ENCODE measurements at places on chromosomes 13 and 19.

GRCh38 chr19:35117116-35117515, 1.5 kb downstream of the FXYD3 start:
- no peak for DNase-seq

DNA sequence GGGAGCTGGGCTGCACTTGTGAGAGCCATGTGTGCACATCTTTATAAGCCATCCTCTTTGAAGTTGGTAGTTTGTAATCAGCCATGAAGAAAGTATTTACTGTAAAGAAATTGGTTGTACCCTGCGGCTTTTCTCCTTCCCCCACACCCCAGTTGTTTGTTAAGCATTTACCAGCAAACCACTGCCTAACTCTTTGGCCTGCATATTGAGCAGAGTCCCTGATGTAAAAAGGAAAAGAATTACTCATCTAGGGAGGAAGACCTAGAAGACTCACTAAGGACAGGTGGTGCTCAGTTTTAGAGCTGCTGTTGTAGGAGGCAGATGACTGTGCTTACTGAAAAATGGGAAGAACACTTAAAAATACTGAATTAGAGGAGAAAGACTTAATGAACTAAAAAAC, 245.3 kb downstream of the PCCA start:
- no peak for DNase-seq

DNA sequence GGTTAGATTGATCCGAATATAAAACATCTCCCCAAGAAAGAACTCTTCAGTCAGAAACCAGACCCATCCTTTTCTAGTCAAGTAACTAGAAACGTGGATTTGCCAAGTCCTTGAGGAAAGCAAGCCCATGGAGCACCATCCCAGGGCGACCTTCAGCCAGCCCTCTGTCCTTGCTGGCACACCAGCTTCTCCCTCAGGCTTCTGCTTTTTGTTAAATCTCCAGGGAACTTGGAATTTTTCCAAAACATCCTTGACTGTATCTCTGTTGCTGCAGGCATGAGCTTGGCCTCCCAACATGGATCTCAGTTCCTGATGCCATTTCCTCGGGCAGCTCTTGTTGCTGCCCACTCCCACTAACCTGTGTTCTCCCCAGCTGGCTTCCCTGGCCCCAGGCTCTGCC, 27.1 kb upstream of the C1QTNF9 start:
- DNase-seq: no peak

DNA sequence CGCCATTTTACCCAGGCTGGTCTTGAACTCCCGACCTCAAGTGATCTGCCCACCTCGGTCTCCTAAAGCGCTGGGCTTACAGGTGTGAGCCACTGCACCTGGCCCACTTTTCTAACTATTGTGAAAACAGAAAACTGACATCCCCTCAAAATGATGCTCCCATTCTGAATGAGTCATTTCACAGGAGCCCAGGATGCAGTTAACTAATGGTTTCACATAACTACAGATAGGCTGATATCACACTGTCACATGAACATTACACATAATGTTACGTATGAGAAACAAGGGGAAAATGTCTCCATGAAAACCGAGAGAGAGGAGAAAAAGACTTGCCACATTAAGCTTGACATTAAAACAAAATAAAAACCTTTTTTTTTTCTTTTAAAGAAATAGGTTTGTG, 37.5 kb downstream of the N4BP2L2 start:
- no peak for DNase-seq

DNA sequence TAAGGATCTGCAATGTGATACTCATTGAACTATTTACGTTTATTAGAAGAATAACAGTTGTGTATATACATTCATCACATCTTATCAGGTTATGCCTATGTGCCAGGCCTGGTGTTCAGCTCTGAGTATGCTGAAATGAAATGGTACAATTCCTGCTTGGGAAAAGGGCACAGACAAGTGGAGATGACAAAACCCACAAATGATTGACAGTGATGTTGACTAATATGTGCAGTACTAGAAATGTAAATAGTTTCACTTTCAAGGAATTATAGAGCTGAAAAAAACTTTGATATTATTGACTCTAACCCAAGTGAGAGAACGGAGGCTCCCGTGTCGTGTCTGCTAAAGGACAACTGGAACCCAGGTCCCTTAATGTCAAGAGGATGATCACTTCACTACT, 386.8 kb upstream of the DACH1 start:
- no peak for DNase-seq

DNA sequence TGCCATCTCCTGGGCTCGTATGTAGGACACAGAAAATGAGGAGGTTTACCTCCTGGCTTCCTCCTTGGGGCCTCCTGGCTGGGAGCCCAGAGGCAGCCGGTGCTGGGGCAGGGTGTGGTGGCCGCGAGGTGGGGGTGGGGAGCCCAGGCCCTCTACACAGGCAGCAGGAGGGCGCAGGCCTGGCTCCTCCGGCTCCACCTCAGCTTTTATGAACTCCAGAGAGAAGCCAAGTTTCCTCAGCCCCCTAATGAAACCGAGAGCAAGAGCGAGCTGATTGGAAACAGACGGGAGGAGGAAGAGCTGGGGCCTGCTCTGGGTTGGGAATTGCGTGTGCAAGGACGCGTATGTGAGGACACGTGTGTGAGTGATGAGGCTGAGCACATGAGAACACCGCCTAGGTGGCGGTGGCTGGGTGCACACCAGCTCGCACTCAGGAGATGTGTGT, 23.1 kb downstream of the LYL1 start:
- DNase-seq: peak; percentile 94

DNA sequence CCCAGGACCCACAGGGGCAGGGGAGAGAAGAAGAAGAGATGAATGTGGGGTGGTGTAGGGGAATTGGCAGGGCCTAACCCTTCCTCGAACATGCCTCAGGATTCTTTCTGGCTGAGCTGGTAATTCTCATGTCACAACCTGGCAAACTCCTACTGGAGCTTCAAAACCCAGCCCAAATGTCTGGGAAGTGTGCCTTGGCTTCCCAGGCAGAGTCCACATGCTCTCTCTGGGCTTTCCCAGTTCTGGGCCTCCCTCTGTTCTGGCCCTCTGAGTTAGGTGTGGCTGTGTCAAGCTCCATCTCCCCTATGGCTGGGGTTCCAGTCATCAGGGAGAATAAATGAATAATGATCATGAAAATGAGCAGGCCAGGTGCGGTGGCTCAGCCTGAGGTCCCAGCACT, 11.2 kb upstream of the TMEM161A start:
- DNase-seq: no peak

GRCh38 chr19:10655457-10656312, 1.5 kb downstream of the ILF3 start:
- DNase-seq: peak; percentile 22

DNA sequence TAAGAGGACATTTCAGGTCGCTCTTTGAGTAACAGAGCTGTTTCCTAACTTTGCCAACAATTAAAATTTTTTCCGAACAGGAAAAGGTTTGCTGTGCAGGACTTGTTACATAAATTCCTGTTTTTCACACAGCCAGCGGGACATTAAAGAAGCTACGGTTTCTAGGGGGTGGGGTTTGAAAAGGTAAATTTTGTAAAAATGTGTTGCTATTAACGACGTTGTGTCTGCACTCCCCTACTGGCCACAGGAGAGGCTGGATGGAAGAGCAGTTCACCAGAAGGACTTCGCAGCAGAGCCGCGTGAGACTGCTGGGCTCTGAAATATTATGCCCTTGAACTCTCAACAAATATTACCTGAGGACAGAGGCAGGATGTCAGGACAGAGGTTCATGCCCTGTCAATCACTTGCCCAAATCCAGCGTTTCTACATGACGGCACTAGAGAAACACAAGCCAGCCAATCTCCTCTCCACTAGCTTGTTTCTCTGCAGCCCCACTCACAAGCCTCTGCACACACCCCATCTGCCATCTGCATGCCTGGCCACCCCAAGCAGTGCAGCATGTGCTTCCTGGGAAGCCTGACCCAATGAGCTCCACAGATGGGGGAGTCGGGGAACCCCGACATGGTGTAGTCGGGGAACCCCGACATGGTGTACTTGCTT, 102.0 kb downstream of the FOXO1 start:
- DNase-seq: no peak
